ENCODE measurements at places on chromosomes 1 and 21.

- no peak for DNase-seq
These were observed 18.6 kb upstream of the MYSM1 start for GRCh38 chr1:58718435-58718834.

DNA sequence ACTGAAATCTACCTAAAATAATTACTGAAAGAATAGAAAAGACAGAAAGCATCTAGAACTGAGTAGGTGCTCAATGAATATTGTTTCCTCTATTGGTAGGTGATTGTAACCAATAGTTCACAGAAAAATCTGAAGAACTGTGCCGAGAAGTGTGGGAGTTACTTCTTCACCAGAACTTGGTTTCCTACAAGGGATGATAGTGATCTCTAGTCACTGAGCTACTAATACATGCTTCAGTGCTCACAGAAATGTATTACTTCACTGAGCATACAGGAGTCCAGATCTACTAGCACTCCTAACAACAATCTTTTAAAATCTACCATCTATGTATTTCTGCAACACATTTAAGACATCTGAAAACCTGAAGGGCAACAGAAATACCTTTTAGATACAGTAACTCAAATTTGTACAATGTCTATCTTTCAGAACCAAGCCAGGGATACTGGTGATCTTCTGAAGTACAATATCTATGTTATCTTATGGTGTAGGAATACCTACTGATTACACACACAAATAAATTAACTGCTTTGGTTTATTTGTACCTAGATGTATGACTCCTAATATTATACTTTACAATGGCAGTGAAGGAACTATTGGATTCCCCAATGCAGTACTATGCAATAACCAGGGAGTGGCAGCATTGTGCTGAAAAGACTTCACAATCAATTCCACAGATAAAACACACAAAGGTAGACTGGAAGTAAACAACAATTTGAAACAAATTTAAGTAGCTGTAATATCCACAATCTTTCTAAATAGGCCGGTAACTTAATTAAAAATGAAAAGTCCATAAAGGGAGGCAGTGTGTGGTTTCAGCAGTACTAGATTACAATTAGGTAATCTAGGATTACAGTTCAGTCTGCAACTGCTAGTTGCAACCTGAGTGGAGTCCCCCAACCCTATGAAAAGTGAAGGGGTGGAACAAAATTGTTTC is 243.0 kb downstream of the SLC45A1 start:
- peak; percentile 11 for DNase-seq

DNA sequence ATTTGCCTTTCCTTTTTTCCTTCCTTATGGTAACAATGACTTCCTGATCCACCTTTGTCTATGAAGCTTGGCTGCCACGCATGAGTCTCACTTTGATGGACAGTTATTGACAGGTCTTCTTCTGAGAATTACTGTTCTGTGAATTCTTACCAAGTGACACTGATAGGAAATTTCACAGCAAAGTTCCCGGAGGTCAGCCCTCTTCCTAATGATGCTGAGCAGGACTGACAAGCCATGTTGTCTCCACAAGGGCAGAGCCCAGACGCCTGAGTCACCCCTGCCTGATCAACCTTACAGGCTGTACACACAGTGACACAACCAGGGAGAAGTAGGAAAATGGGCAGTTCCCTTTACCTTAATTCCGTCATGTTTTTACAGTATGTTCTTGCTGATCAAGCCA is 44.2 kb downstream of the ZC3H11B start:
- DNase-seq: peak; percentile 12

GRCh38 chr1:102071451-102071850 is 74.7 kb upstream of the OLFM3 start:
- no peak for DNase-seq

GRCh38 chr1:28249866-28250295 is 9.4 kb upstream of the SESN2 start:
- no peak for DNase-seq

DNA sequence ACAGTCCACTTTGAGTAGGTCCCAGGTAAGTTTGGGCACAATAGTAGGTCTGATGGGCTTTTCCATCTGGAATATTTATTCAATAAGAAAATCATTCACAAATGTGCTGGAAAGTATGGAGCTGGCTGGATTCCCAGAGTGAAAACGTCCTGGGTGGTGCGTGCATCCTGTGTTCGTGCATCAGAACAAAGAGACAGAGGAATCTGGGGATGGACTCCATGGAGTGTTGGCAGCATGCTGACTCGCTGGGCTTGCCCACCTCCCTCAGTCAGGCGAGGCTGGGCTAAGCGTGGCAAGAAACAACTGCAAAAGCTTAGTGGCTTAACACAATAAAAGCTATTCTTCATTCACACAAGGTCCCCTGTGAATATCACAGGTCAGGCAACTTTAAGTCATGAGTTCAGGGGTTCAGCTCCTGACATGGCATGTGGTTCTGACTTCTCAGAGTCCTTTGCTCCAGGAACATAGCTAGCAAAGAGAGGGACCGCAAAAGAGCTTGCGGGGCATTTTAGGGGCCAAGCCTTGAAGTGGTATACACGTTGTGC is 151.6 kb upstream of the ZNF644 start:
- DNase-seq: no peak

- no peak for DNase-seq
These were observed 16.6 kb upstream of the SLFNL1 start for GRCh38 chr1:41038110-41038509.

- DNase-seq: no peak
These were observed 168.7 kb downstream of the CAMTA1 start for GRCh38 chr1:6953907-6954364.

DNA sequence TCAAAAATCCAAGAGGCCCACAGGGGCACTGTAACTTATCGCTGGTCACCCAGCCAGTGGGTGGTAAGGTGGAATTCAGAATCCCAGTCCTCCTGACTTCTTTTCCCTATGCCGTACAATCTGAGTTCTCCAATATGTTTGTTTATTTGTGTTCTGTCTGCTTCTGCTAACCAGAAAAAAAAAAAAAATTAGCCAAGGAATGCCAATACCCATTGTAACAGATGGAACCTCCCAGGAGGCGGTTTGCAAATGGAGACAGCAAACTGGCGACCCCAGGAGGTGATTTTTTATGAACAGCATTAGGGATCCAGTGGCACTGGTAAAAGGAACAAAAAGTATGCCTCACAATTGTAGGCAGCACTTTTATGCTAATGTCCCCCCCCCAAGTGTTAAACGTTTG is 189.0 kb upstream of the FGGY start:
- no peak for DNase-seq

DNA sequence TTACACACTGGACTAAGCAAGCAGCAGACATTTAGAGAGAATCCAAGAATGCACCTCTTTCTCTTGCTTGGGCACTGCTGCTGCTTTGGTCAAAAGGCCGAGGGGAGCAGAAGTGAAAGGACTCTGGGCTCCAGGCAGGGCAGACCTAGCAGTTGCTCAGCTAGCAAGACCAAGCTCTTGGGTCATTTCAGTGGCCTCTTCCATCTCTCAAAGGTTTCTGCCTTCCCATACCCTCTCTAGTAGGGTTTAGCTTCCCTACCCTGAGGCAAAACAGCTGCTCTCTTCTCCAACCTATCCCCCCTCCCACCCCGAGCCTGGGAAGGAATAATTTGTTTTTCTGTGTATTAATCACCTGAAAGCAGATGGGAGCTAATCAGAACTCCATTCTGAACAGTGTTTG is 25.8 kb downstream of the TFAP2E start:
- DNase-seq: no peak

DNA sequence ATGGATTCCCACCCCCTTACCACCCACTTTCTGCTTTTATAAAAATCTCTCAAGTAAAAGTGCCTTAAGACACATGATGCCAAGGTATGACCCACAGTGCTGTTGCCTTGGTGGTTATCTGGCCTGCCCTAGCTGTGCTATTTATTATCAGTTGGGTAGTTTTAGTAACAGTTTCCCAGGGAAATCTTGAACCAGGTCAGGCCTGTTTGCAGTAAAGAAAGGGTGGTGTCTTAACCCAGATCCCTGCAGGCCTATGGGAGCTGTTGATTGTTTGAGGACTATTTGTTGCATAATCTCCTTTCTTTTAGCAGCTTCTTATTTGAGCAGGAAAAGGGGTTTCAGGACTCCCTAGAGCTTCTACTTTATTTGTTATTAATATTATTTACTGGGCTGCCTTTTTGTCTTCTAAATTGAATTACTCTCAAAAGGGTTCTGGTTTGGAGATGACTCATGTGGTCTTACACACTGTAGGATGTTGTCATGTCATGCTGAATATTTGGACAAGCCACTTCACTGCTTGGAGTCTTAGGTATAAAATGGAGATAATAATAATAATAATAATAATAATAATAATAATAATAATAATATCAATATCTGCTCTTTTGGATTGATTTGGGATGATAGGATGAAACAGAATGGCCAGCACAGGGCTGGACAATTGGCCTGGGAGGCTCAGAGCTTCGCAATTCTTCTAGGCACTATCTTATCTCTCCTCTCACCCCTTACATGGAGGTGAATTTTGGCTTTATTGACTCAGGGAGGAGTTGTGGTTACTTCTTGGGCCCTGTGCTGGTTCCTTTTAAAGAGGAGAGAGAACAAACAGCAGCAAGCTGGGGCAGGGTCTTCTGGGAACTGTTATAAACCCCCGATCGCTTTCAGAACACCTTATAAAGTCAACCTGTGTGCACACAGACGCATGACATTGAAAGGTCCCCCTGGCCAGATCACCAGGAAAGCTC is 252.1 kb downstream of the PRDM2 start:
- DNase-seq: no peak
